Activated naive CD8-positive, alpha-beta T cell treated with anti-CD3 and anti-CD28 coated beads, Interleukin-2, amount 50 U/mL, for 24 hours (primary cell): ENCODE measurements at places on chromosomes 4 and X.

- no peak overlapping the region for H3K4me3 ChIP-seq
- H3K27ac ChIP-seq: no peak overlapping the region
- DNase-seq: no peak
- no peaks in the 10 kb centered on the region for H3K4me1 ChIP-seq
- H3K27me3 ChIP-seq: no peaks in the 10 kb centered on the region
Measured at GRCh38 chr4:24266951-24267722, 317.2 kb downstream of the DHX15 start.

GRCh38 chr4:56976283-56976836 is 1.0 kb downstream of the NOA1 start:
- H3K36me3 ChIP-seq: peaks cover 64% of the 10 kb centered on the region
- H3K4me3 ChIP-seq: peak overlapping the region; percentile 100
- peak; percentile 19 for DNase-seq
- H3K27me3 ChIP-seq: peaks cover 2% of the 10 kb centered on the region
- H3K4me1 ChIP-seq: peaks cover 62% of the 10 kb centered on the region

DNA sequence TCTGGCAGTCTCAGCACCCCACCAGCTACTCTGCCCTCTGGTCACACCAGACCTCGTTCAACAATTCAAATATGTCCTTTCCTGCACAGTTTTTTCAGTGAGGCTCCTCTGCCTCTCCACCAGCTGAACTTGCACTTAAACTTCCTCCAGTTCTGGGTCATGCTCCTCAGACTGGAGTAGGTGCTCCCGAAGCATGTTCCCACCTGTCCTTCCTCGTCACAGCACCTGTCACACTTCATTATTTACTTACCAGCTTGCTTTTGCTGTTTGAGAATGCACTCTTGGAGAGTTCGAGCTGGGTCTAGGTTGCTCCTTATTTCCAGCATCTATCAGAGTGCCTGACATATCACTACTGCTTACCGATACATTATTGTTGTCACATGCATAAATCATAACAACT is 144.8 kb upstream of the TTC29 start:
- H3K4me1 ChIP-seq: no peaks in the 10 kb centered on the region
- H3K27me3 ChIP-seq: peaks cover 13% of the 10 kb centered on the region
- no peak overlapping the region for H3K4me3 ChIP-seq
- H3K27ac ChIP-seq: no peak overlapping the region
- DNase-seq: no peak

DNA sequence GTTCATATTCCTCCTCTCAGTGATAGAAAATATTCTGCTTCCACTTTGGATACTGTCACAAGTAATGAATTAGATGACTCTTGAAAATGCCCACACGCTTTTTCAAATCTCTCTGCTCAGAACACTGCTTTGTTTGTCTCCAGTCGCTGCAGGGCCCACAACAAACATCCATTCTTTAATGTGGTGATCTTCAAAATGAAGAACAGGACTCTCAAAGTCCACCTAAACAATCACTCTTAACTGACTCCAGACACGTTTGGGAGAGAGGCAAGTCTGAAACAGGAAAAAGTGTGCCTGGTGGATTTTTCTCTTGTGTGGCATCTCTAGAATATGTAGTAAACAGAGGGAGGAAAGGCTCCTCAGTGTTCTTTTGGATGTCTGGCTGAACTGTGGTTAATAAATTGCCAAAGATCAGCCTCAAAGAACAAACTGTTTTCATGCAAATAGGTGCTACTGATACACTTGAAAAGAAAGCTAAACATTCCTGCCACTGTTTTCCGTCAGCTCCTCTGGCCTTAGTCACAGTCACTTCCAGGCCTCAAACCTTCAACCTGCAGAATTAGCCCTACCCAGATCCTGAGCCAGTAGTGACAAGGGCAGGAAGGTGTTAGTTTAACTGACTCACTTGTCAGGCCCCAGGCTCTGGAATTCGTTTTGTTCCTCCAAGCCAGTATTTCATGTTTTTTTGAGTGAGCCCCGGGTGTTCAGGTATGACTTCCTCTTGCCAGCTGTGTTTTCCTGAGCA is 259.6 kb upstream of the GPC4 start:
- no peaks in the 10 kb centered on the region for H3K27me3 ChIP-seq
- H3K27ac ChIP-seq: no peak overlapping the region
- H3K4me1 ChIP-seq: no peaks in the 10 kb centered on the region
- DNase-seq: no peak
- no peak overlapping the region for H3K4me3 ChIP-seq

DNA sequence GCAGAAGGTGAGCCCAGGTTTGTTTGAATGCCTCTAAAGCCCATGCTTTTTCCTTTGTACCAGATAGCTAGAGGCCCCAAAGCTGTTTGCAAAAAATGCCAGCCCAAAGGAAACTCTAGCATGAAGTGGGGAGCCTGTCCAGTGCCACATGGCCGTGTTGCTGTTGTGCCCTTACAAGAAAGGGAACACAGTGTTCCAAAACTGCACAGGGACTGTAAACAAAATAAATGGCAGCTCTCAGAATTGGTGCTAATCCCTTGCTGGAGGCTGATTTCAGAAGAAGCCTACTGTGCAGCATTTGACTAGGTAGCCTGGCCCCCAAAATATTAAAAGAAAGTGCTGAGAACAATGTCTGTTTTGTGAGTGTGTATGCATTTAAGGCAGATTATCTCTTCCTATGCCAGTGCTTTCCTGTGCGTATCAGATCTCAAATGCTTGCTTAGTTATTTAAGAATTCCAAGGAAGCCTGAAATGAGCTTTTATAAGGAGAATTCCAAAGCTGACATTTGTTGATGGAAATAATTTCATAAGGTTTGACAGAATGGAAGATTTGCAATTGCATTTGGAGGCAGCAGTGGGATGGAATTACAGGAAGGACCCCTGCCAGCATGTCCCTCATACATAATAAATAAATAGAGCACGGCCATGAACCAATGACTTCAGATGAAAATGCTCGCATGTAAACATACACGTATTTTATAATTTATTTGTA is 115.7 kb downstream of the IRF2 start:
- no peak overlapping the region for H3K27ac ChIP-seq
- no peak for DNase-seq
- H3K4me1 ChIP-seq: peaks cover 33% of the 10 kb centered on the region
- H3K27me3 ChIP-seq: no peaks in the 10 kb centered on the region
- H3K4me3 ChIP-seq: no peak overlapping the region
- no peaks in the 10 kb centered on the region for H3K36me3 ChIP-seq

GRCh38 chr4:129326571-129327460 is 230.9 kb downstream of the C4orf33 start:
- H3K27me3 ChIP-seq: peaks cover 4% of the 10 kb centered on the region
- DNase-seq: no peak
- no peak overlapping the region for H3K4me3 ChIP-seq
- no peaks in the 10 kb centered on the region for H3K36me3 ChIP-seq
- no peaks in the 10 kb centered on the region for H3K4me1 ChIP-seq
- H3K27ac ChIP-seq: no peak overlapping the region

GRCh38 chr4:5371415-5372190 is 320.3 kb downstream of the STK32B start:
- no peak for DNase-seq
- H3K4me1 ChIP-seq: no peaks in the 10 kb centered on the region
- no peaks in the 10 kb centered on the region for H3K36me3 ChIP-seq

DNA sequence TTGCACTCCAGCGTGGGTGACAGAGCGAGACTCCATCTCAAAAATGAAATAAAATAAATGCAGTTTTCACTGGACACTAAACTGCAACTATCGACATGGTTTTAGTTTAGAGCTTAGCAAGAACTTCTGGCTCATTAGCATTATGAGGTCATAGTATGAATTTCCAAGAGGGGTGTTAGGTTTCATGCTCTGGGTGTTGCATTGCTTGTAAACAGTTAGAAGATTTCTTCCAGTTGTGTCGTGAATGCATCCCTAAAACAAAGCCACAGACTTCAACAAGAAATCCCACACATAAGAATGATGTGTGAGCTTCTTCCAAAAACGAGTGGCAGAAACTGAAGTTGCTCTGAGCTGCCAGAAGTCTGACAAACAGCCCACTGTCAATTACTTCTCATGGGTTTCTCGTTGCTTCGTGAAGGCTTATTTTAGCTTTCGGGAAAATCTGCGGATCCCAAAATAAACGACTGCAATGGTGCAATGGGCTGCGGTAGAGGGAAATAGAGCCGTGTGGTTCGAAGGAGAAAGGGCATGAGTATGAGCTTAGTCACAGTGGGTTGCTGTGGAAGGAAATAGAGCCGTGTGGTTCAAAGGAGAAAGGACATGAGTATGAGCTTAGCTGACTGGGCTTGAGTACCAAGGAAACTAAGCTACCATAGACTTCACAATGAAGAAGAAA is 354.9 kb downstream of the DHRSX start:
- H3K27me3 ChIP-seq: no peaks in the 10 kb centered on the region
- H3K4me1 ChIP-seq: no peaks in the 10 kb centered on the region
- no peak overlapping the region for H3K4me3 ChIP-seq
- H3K36me3 ChIP-seq: peaks cover 7% of the 10 kb centered on the region
- no peak overlapping the region for H3K27ac ChIP-seq

DNA sequence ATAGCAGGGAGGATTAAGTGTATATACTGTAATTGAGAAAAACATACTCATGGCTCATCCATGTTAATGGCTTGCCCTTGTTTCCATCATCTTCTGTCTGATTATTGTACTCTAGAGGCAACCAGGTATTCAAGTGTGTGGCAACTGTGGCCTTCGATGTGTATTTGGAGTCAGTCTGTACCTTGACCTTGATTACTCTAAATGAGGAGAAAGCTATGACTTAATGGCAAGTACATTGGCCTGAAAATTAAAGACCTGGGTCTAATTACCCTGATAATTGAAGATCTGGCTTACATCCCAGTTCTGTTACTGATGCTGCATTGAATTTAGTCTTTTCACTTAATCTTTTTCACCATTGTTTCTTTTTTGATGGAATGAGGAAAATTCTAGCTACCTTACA is 409.2 kb downstream of the CCSER1 start:
- H3K36me3 ChIP-seq: no peaks in the 10 kb centered on the region
- no peak for DNase-seq
- H3K4me3 ChIP-seq: no peak overlapping the region
- H3K27me3 ChIP-seq: no peaks in the 10 kb centered on the region
- H3K4me1 ChIP-seq: no peaks in the 10 kb centered on the region

DNA sequence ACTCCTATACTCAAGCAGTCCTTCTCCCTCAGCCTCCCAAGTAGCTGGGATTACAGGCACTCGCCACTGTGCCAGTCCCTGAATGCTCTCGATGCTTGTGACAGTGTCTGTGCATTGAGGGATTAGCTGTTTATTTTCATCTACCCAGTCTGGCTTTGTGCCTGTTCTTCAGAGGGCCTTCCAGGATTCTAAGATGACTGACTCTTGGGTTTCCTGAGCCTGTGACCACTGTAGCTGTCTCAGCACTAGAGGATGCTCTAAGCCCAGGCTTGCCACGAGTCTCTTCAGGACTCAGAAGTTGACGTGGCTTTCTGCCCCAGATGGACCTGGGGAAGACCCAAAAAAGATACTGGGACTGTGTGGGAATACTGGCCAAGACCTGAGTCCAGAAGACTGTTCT is 201.4 kb downstream of the ARHGAP10 start:
- no peaks in the 10 kb centered on the region for H3K27me3 ChIP-seq
- H3K4me3 ChIP-seq: no peak overlapping the region
- no peaks in the 10 kb centered on the region for H3K4me1 ChIP-seq
- no peaks in the 10 kb centered on the region for H3K36me3 ChIP-seq
- no peak for DNase-seq
- no peak overlapping the region for H3K27ac ChIP-seq

DNA sequence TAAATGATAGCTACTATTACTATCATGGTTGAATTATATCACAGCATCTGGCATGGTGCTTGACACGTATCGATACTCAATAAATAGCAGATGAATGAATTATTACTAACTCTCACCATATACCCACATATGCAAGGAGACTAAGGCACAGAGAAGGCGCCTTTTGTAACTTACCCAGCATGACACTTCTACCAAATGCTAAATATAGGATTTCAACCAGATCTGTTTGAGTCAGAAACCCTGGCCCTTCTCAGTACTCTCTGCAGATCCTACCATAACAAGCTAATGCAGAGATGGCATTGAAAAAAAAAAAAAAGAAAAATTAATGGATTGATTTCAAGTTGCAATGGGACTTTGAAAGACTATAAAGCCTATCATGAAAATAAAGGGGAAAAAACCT is 219.5 kb downstream of the DHX15 start:
- H3K27ac ChIP-seq: no peak overlapping the region
- no peaks in the 10 kb centered on the region for H3K36me3 ChIP-seq
- no peaks in the 10 kb centered on the region for H3K27me3 ChIP-seq

- no peak for DNase-seq
- H3K27me3 ChIP-seq: no peaks in the 10 kb centered on the region
- no peak overlapping the region for H3K27ac ChIP-seq
- no peak overlapping the region for H3K4me3 ChIP-seq
Measured at GRCh38 chr4:24195991-24196736, 306.3 kb upstream of the PPARGC1A start.

GRCh38 chrX:142503967-142504643 is 299.0 kb upstream of the MAGEC2 start:
- no peak overlapping the region for H3K27ac ChIP-seq
- H3K4me1 ChIP-seq: no peaks in the 10 kb centered on the region
- H3K27me3 ChIP-seq: no peaks in the 10 kb centered on the region
- H3K4me3 ChIP-seq: no peak overlapping the region

DNA sequence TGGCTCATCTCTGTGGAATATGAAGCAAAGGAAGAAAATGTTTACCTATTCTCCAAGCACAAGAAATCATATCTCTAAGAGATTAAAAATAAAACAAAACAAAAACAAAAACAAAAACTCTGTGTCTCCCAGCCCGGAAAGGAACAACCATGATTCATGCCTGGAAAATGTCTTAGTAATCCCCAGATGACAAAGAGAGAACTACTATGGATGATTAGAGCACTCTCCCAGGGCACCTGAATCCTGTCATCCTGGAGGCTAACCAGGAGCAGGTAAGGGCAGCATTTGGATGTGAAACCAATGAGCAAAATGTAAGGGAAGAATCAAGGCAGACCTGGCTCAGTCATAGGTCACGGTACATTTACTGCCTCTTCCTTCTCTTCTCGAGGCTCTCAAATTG is 1.7 kb upstream of the AKAP4 start:
- H3K27ac ChIP-seq: no peak overlapping the region
- no peaks in the 10 kb centered on the region for H3K36me3 ChIP-seq
- no peak for DNase-seq

DNA sequence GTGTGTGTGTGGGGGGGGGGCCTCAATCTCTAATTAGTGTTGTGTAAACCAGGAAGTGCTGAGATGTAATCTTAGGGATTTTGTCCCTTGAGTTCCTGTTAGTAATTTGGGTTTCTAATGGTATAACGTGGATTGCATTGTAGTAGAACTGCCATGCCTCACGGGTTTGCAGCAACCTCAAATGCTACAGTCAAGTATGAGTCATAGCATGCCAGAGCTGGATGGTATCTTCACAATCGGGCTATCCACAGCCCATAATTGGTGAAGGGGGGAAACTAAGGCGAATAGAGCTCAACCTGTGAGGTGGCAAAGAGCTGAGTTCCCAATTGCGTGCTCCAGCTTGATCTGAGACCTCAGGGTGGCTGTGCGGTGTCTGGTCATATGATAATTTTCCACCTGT is 2.2 kb upstream of the FMR1NB start:
- H3K27me3 ChIP-seq: no peaks in the 10 kb centered on the region

- peaks cover 66% of the 10 kb centered on the region for H3K4me1 ChIP-seq
- DNase-seq: no peak
- peak overlapping the region; percentile 93 for H3K27ac ChIP-seq
- H3K4me3 ChIP-seq: no peak overlapping the region
Measured at GRCh38 chrX:71604141-71604540, 14.2 kb downstream of the CXCR3 start.
